ENCODE measurements at places on chromosomes 2 and 18.
A peak's percentile ranks its signal among the peaks of the same experiment; 100 is the strongest.

- DNase-seq, result no peak
Measured at GRCh38 chr2:97750017-97750416, 36.6 kb downstream of the ZAP70 start.

GRCh38 chr2:86443631-86444350 is 2.6 kb downstream of the KDM3A start:
- no peak for DNase-seq

DNA sequence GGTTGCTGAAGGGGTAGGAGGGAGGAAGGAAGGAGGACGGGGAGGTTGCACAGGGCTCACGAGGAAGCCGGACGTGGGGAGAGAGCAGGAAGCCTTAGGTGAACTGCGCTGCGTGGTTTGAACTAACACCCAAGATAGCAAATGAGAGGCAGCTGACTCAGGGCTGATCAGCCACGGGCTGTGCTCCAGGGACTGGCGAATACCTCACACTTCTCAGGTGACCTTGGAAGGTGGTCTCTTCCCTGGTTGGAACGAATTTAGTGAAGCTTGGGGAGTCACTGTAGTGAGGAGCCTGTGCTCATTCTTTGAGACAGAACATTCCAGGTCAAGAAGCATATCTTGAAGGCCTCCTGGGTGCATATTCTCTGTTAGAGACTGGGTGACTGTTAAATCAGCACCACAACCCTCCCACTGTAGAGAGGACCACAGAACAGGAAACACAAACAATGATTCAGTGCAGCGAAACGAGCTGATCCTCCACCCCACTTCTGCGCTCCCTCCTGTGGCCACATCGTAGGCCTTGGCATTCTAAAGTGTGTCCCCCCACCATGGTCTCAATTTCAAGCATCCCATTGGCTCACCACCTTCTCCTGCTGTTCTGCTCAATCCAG is 33.8 kb downstream of the TOGARAM2 start:
- peak; percentile 47 for DNase-seq

GRCh38 chr2:65393743-65394422 is 38.5 kb downstream of the SPRED2 start:
- DNase-seq, result no peak

DNA sequence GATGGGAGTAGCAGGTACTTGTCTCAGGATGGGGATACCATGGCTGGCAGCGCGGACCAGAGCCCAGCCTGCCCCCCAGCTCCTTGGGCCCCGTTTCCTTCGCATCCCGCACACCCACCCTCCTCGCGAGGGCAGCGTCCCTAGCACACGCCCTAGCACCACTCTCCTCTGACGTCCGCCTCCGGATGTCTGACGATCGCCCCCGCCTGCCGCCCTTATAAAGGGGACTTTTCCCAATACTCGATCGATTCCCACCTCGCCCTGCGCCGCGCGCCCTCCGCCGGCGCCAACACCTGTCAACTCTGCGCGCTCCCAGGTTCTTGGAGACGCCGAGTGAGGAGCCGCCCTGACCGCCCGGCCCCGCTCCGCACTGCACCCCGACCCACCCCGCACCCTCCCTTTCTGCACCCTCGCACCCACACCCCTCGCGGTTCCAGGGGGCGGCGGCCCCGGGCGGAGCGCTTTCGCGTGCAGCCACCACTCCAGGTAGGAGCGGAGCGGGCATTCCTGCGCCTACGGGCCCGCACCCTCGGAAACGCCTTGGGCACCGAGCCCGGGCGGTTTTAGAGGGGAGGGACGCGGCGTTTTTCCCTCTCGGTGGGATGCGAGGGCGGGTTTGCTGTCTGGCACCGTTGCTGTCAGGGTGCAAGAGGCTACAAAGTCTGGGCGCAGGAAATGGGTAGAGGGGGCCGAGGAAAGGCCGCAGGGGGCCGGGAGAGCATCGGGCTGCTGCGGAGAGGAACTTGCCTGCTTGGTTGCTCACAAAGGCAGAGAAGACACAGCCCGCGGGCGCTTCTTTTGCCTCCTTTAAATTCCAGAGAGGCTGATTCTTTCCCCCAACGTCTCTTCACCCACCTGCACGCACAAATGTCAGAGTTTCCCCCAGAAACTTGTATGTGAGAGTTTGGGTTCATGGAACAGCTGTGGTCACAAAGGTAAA is at the start of gene SLC5A7:
Gene SLC5A7 (plus strand): TSS at position 247 of the 940 bp plus-strand sequence. CDS start 1,632 bp downstream, outside the sequence.
- no peak for DNase-seq

DNA sequence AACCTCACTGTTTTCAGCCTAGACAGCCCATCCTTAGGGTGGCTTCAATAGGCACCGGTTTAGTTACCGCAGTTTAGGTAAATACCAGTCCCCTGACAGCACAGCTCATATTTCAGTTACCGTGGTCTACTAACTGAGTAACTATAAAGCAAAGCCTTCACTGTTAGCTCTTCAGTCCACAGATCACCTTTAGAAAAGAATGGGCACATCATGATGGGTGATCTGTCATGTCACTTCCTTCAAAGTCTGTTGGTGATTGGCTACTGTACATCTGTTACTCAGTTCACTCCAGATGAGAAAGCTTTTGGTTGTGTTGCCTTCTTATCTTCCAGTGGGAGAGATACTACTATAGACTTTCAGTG is 21.0 kb downstream of the SLC20A1 start:
- no peak for DNase-seq

Measured in activated CD4-positive, CD25-positive, alpha-beta regulatory T cell treated with anti-CD3 and anti-CD28 coated beads, Interleukin-2, amount 50 U/mL, for 16 hours (primary cell).